ENCODE measurements at places on chromosomes 7 and 10. TPM values are rescaled to one million over a fixed set of nuclear protein-coding genes. Genes with fewer than 3 reads are reported as not detected.

DNA sequence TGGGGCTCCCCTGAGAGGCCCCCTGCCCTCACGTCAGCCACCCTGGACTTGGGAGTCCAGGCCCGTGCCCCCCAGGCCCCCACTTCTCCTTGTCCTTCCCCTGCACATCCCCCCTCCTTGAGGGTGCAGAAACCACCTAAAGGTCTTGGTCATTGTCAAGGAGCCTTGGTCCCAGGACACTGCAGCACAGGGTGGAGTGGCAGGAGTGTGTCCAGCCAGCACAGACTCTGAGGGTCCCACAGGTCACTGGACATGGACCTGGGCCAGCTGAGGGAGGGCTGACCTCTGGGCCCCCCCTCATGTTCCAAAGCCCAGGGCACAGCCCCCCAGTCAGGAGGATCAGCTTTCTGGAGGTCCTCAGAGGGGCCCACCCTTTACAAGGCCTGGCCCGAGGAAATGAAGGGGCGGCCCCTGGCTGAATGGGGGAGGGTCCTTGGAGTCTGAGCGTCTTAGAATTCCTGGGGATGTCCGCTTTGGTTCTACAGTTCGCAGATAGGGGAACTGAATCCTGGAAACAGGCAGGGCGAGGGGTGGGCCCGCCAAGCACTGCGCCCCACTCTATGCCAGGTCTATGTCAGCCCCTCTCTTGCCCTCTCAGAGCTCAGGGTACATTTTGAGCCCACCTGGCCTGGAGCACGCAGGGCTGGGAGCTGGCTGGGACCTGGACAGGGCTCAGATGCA, 54.0 kb downstream of the PWWP2B start:
- H3K4me1 ChIP-seq = peaks cover 38% of the 10 kb centered on the region
- H3K36me3 ChIP-seq = no peaks in the 10 kb centered on the region
- H3K27me3 ChIP-seq = no peaks in the 10 kb centered on the region
- DNase-seq = no peak
- H3K4me3 ChIP-seq = no peak overlapping the region

DNA sequence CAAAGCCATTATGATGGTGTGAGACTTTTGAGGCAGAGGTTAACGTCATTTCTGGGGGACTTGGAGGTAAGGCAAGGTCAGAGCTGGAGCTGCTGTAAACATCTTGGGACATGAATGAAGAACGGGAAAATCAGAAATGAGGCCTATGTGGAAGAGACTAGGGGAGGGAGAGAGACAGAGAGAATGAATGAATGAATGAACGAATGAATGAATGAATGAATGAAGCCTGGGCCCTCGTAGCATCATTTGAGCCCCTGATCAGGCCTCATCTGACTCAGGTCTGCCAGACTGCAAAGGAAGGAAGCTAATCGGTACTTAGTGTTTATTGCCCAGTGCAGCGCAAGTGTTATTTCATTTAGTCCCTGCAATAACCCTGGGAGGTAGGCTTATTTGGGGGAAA, 79.6 kb downstream of the SLIT1 start:
- H3K4me1 ChIP-seq = no peaks in the 10 kb centered on the region
- H3K4me3 ChIP-seq = no peak overlapping the region
- no peak for DNase-seq
- no peaks in the 10 kb centered on the region for H3K36me3 ChIP-seq

DNA sequence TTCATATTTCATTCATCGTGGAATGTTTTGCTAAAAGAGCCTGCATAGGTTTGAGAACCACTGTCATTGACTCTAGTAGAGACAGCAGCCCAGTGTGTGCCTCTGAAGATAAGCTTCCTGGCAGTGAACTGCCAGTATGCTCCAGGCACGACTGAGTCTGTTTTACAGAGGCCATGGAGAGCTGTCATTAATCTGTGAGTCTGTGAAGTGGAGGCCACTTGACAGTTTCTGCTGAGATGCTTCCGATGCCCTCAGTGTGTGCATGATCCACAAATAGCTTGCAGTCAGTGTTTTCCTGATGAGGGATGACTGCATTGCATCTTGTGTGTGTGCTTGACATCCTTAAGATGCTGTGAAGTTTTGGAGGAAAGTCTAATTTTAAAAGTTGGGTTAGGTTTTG, 162.2 kb downstream of the PFKFB3 start:
- peaks cover 2% of the 10 kb centered on the region for H3K27me3 ChIP-seq
- no peak for DNase-seq
- H3K27ac ChIP-seq = no peak overlapping the region
- H3K4me3 ChIP-seq = no peak overlapping the region
- peaks cover 9% of the 10 kb centered on the region for H3K36me3 ChIP-seq
- H3K4me1 ChIP-seq = no peaks in the 10 kb centered on the region

- H3K4me1 ChIP-seq = peaks cover 20% of the 10 kb centered on the region
- H3K27me3 ChIP-seq = peaks cover 21% of the 10 kb centered on the region
- H3K27ac ChIP-seq = no peak overlapping the region
- no peak overlapping the region for H3K4me3 ChIP-seq
Observed at GRCh38 chr10:22992075-22992474, 64.2 kb downstream of the ARMC3 start.

DNA sequence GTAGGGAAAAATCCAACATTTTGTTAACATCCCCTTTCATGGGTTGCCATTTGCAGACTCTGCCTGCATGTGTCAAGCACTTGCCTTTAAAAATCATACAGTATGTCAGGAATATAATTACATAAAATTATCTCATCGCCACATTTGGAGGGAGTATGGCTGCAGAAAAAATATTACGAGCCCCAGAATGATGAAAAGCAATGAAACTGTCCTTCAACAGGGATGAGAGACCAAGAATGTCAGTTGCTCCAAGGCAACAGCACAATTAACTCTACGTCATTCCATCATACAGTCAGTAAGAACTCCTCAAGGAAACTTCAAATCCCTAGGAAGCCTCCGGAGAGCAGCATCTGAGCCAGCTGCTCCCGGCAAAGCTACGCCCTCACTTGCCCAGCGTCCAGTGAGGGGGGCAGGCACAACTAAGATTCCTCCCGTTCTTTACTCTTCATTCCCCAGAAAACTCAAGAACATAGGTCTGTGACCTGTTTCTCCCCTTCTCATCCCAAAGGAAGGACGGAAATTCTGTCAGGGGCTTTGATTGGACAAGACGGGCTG, 132.9 kb downstream of the ANLN start:
- H3K4me1 ChIP-seq = peaks cover 26% of the 10 kb centered on the region
- H3K27me3 ChIP-seq = no peaks in the 10 kb centered on the region
- no peak overlapping the region for H3K4me3 ChIP-seq
- no peak overlapping the region for H3K27ac ChIP-seq

DNA sequence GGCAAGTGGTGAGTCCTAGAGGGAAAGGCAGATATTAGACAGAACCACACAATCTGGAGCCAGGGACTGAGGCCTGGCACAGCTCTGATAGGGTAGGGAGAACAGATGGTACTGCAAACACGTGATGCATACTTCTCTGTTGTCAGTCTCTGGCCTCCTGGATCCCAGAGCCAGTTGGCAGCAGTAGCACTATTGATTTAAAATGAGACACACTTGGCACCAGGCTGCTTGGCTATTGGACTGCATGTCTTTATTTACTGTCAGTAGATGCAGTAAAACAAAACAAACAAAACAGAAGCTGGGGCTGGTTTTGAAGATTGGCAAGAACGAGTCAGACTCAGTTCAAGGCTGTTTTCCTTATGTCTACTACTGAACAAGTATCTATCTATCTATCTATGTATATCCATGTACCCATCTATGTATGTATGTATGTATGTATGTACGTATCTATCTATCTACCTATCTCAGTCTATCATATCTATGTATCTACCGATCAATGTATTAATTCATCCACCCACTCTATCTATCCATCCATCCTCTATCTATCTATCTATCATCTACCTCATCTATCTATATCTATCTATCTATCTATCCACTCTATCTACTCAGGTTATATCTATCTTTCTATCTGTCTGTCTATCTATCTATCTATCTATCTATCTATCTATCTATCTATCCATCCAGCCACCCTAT, 23.4 kb upstream of the MGAM2 start:
- no peak overlapping the region for H3K27ac ChIP-seq
- H3K4me1 ChIP-seq = no peaks in the 10 kb centered on the region
- DNase-seq = no peak
- no peak overlapping the region for H3K4me3 ChIP-seq
- H3K36me3 ChIP-seq = no peaks in the 10 kb centered on the region

GRCh38 chr10:78686444-78687060, 382.2 kb upstream of the ZMIZ1 start:
- H3K36me3 ChIP-seq = no peaks in the 10 kb centered on the region
- no peaks in the 10 kb centered on the region for H3K4me1 ChIP-seq
- no peaks in the 10 kb centered on the region for H3K27me3 ChIP-seq
- DNase-seq = no peak
- H3K27ac ChIP-seq = no peak overlapping the region

DNA sequence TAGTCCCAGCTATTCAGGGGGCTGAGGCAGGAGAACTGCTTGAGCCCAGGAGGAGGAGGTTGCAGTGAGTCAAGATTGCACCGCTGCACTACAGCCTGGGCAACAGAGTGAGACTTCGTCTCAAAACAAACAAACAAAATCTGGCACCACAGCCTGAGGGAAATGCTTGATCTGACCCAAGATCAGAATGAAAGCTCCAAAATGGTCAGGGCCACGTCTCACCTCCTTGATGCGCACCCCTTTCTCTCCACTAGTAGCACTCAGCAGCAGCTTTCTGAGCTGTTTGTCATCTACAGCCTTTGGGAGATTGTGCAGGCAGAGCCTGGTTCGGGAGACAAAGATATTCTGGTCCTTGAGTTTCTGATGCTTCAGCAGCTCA, 22.7 kb downstream of the RBM28 start:
- H3K4me3 ChIP-seq = no peak overlapping the region
- H3K4me1 ChIP-seq = peaks cover 29% of the 10 kb centered on the region
- DNase-seq = no peak

- DNase-seq = no peak
- no peak overlapping the region for H3K27ac ChIP-seq
- peaks cover 1% of the 10 kb centered on the region for H3K27me3 ChIP-seq
- H3K4me3 ChIP-seq = no peak overlapping the region
- no peaks in the 10 kb centered on the region for H3K36me3 ChIP-seq
Observed at GRCh38 chr10:124592101-124592500, 130.5 kb downstream of the LHPP start.

DNA sequence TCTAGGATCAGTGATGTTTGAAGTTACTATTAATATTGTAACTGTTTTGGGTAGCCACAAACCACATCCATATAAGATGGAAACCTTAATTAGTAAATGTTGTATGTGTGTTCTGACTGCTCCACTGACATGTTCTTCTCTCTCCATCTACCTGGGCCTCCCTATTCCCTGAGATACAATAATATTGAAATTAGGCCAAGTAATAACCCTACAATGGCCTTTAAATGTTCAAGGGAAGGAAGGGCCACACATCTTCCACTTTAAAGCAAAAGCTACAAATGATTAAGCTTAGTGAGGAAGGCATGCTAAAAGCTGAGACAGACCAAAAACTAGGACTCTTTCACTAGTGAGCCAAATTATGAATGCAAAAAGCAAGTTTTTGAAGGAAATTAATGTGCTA, 176.4 kb upstream of the ANK3 start:
- no peak overlapping the region for H3K4me3 ChIP-seq
- peak overlapping the region; percentile 36 for H3K27ac ChIP-seq
- peaks cover 34% of the 10 kb centered on the region for H3K4me1 ChIP-seq
- H3K27me3 ChIP-seq = no peaks in the 10 kb centered on the region

PIP gene
- not detected for total RNA-seq

RAB19 gene
- 4.8 TPM for total RNA-seq

FAM241B gene
- total RNA-seq = 2.7 TPM

WEE2 gene
- not detected for total RNA-seq
